ENCODE measurements at places on chromosomes 2 and 18.
A peak's percentile ranks its signal among the peaks of the same experiment; 100 is the strongest.

DNA sequence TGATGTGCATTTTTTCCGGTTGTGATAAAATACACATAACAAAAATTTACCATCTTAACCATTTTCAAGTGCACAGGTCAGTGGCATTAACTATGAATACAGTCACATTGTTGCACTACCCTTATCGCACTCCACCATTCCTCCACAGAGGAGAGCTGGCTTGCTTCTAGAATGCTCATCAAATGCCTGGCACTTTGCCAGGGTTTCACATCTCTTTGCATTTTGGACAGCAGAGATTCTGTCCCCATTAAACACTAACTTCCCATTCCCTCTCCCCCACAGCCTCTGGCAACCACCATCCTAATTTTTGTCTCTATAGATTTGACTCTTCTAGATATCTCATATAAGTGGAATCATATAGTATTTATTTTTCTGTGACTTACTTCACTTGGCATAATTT is 165.0 kb downstream of the ASB1 start:
- no peak for DNase-seq

- DNase-seq, result no peak
Measured at GRCh38 chr2:179438654-179439053, 174.0 kb upstream of the SESTD1 start.

- DNase-seq, result no peak
Measured at GRCh38 chr2:1528273-1529064, 115.2 kb downstream of the TPO start.

DNA sequence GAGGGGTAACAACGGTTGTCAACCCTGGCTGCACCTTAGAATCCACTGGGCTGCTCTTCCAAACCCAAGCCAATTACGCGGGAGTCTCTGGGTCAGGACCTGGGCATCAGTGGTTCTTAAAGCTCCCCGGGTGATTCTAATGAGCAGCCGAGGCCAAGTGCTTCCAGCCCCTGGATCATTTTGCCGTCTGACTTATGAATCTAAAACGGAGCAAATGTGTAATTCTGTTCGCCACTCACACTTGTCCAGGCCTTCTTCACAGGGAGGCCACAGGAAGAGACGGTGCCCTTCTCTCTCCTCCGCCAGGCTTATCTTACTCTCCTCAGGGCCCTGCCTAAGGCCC is 78.5 kb downstream of the MCFD2 start:
- DNase-seq, result no peak

GRCh38 chr2:227510620-227510958 is 38.6 kb downstream of the AGFG1 start:
- no peak for DNase-seq

- DNase-seq, result no peak
Measured at GRCh38 chr18:51726614-51727013, 529.1 kb upstream of the MEX3C start.

DNA sequence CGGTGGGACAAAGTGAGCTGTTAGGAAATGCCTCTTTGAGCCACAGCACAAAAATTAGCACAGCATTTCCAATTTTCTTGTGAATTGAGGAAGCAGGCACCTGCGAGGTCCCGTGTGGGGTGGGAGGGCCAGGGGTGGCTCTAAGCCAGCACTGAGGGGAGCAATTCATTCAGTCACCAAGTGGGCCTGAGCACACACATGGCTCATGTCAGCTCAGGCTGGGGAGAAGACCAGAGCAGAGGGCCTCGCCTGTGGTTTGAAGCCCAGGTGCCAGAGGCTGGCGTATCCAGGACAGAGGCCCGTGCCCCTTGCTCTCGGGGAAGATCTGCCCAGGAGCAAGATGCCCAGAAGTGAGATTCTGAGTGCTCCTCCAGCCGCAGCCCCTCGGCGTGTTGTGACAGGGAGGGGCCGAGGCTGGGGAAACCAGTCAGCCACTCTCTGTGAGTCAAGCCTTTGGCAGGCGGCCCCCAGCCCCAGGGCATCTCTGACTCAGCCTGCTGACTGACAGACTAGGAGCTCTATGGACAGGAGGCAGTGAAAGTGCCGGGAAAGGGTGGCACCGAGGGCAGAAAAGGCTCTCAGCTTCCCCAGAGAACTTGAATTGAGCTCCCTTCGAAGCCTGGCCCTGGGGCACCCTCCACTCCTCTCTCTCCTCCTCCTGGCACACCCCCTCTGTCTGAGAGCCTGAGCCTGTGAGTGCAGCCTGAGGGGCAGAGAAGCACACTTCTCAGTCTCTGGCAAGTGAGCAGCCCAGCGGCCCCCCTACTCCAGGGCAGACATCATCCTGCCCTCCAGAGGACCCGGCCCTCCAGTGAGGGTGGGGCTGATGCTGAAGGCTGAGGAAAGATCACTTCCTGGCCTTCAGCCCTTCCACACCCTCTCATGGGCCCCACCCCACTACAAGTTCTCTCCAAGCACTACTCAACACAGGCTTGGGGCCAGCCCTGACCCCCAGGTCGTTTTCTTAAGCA is 32.3 kb downstream of the CYP26B1 start:
- peak; percentile 80 for DNase-seq

DNA sequence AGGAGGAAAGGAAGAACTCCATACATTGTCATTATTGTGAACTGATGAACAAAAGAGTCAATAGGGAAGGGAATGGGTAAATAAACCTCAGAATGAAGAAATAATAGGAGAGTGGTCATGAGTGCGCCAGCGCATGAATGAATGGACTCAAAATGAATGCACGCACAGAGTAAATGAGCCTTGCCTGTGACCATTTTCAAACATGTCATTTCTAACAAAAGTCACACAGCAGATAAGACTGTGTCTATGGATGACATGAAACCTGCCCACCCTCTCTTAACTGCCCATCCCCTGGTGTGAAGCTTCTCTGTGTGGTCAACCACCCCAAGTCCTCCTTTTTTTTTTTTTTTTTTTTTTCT is 121.1 kb upstream of the TEX51 start:
- no peak for DNase-seq

DNA sequence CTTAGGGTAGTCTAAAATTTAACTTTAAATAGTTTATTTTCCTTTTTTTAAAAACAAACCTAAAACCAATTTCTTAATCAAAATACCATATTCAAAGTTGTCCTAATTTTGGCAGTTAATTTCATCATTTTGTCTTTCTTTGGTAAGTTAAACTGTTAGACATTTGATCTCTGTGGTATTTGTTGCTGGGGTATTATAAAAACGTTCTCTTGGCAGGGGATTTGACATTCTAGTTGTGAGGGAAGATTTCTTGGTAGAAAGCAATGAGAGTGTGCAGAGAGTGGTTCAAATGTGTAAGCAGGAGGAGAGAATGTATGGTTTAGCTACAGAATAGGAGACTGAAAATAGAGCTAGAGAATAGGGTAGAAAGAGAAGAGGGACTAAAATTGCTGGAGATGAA is 14.6 kb downstream of the GULP1 start:
- no peak for DNase-seq

DNA sequence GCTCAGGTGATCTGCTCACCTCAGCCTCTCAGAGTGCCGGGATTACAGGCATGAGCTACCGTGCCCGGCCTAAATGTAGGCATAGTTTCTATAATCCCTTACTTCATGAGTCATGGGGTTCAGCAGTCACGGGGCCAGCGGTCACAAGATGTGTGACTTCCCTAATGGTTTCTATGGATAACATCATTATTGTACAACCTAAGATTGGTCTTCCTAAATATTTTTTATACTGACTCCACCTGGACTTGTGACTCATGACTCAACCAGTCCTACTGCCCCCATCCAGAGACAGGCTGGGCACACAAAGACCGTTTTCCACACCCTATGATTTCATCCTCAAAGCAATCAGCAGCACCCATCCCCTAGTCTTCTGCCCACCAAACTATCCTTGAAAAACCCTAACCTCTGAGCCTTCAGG is 15.9 kb downstream of the FAM210A start:
- DNase-seq, result peak; percentile 7

GRCh38 chr2:160469164-160469563 is 24.4 kb downstream of the RBMS1 start:
- no peak for DNase-seq

DNA sequence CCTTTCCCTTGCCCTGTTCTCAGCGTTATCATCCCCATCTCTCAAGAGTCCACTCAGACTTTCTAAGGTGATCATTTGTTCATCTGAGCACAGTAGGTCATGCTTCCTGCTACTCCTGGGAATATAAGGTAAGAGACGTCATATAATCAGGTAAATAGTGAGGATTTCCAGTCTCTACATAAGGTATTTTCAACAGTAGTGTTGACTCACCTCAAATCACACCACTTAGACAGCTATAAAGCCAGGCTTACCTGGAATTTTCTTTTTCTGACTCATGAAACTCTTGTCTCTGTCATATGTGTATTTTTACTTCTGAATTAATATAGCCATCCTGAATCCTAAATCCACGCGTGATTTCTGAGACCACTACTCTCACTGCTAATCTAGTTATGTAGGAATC is 443.2 kb downstream of the ARHGAP15 start:
- DNase-seq, result no peak

DNA sequence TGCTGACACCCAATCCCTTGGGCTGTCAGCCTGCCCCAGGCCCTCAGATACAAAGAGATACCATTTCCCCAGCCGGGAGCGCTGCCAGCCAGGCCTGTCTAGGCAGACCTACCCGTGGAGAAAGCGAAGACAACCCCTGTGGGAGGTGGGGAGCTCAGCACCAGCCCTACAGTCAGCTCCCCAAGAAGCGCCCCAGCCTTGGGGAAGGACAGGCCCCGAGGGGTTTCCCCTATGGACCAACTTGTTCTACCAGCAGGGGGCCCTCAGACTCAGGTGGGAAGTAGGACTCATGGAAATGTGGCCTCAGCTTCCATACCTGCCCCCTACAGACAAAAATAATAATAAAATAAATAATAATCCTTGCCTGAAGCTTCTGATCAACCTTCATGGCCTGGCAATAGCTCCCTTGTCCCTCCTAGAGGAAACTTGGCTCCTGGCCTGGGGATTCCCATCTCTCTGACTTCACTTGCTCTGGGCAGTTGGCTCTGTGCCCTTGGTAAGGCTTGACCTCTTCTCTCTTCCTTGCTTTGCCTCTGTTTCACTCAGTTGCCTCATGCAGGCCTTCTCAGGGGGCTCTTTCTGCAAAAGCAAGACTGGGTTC is 7.0 kb downstream of the SLC35F6 start:
- DNase-seq, result peak; percentile 88

DNA sequence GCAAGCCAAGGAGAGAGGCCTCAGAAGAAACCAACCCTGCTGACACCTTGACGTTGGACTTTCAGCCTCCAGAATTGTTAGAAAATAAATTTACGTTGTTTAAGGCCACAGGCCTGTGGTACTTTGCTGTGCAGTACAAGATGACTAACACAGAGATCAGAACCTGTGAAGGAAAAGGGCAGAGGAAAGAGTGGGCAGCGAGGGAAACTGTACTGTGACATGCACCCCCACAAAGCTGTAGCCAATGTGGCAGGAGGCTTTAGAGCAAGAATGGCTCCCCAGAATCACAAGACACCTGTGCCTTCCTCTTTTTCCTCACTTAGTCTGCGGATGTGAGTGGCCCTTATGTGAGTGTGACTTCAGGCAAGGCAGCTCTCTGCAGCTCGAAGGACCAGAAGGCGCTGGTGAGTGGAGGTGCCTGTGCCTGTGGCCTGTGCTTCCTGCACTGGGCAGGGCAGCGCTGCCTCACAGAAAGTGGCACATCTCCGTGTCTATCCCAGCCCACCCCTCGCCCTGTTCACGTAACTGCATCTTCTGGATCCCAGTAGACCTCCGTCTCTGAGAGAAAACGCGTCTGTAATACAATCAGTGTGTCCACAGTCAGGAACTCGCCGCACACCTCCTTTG is 89.5 kb downstream of the MRPS9 start:
- no peak for DNase-seq

- no peak for DNase-seq
Measured at GRCh38 chr18:59208602-59209125, 11.3 kb upstream of the GRP start.

DNA sequence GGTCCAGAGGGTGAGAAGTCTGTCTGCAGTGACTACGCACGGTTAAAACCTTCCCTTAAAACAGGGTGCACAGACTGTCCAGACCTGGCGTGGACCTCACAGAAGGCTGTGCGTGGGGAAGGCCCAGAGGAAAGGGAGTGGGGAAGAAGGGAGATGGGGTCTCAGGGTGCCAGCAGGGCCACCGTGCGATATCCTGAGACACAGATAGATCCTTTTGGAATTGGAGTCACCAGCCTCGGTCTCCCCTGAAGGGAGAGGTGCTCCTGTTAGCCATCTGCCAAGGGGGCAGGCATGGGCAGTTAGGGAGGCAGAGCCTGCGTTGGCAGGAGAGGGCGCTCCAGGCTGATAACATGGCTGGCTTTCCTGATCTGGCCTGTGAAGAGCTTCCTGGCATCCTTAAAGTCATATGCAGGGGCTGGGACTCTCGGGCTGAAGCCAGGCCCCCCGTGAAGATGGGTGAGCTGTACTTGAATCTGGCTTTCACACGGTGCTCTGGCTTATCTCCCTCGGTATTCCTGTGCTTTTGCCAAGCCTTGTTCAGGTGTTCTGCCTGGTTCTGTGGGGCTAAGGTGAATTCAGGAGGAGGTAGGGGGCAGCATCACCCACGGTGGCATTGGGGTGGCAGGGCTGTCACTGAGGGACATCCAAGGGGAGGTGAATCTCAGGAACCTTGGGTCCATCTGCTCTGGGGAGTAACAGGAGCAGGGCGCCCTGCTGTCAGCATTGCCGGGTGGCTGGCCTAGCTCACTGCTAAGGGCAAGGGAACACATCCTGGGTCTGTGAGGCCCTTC is 107.2 kb upstream of the SMAD2 start:
- DNase-seq, result no peak

Measured in mesenchymal stem cell (in vitro differentiated cells and primary cell).